ENCODE measurements at places on chromosomes 3 and 15.

DNA sequence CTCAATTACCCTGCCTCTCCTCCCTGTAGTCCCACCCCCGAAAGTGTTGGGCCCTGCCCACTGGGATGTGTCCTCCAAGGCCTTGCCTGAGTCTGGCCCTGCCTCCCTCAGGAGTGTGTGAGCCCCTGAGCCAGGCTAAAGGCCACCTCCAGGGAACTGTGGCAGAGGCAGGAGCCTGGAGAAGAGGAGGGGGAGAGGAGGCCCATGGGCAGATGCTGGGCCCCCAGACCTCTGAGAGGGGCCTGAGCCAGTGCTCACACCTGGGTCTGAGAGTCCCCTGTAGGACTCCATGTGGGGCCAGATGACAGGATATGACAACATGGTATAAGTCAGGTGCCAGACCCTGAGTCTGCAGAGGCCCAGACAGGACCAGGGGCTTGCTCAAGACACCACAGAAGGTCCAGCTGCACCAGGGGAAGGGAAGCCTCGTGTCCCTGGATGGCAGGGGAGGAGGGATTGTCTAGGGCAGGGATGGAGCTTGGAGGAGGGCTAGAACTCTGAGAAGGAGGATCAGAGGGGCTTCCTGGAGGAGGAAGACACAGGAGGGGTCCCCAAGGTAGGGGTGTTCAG is 217.9 kb downstream of the TBC1D2B start:
- no peak for DNase-seq

- DNase-seq, result no peak
These were observed 775.9 kb downstream of the AGBL1 start for GRCh38 chr15:86855307-86856291.

GRCh38 chr3:119220970-119221667 is 19.6 kb downstream of the B4GALT4 start:
- no peak for DNase-seq

- DNase-seq, result no peak
These were observed 110.0 kb downstream of the ARNT2 start for GRCh38 chr15:80514071-80514780.

- DNase-seq, result no peak
These were observed 922 bp upstream of the TAMM41 start for GRCh38 chr3:11847607-11848006.

GRCh38 chr15:42275780-42276391 is 2.7 kb upstream of the TMEM87A start:
- no peak for DNase-seq

DNA sequence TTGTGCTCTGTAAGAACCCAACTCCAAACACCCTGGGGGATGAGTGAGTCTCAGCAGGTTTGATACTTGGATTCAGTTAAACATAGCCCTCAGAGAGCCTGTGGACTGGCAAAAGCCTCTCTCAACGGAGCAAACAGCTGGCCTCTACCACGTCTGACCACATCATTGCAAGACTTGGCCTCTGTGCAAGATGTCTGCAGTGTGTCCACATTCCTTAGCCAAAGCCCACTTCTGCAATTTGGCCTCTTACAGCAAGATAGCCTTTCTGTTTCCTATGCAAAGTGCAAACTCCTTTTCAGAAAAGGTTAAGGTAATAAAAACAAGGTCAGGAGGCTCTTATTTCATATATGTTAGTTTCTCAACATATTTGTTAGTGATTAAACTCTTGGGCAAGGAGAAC is 27.9 kb downstream of the FBN1 start:
- no peak for DNase-seq
